Breast epithelium (tissue), 4 donors: ENCODE measurements at places on chromosomes 11 and 22.
A peak's percentile ranks its signal among the peaks of the same experiment; 100 is the strongest.

DNA sequence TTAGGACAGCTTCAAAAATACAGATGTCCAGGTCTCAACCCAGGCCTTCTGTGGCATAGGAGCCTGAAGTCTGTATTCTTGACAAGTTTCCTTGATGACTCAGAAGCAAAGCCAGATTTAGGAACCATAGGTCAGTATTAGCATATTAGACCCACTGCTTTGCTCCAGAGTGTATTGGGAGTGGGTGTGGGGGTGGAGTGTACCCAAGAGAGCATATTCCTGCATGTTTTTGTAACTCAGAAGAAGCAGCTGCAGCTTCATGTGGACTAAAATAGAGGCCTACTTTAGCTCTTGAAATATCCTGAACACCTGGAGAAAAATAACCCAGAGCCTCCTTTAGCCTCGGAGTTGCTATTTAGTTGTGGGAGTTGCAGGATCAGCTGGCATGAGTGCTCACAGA, 106.7 kb downstream of the CCDC81 start:
- no peak overlapping the region for H3K27ac ChIP-seq
- no peak for DNase-seq
- H3K4me3 ChIP-seq, result no peak overlapping the region
- peaks cover 7% of the 10 kb centered on the region for H3K4me1 ChIP-seq

GRCh38 chr11:126282736-126283591, at the start of gene TIRAP:
Gene TIRAP (plus strand): TSS chr11:126283093. CDS start chr11:126290895, 7,802 bp downstream.
- no peaks in the 10 kb centered on the region for H3K36me3 ChIP-seq
- peak within 1 kb of the TSS; percentile 57 for H3K4me3 ChIP-seq
- H3K27ac ChIP-seq, result peak within 1 kb of the TSS; percentile 97
- peak; percentile 73 for DNase-seq

DNA sequence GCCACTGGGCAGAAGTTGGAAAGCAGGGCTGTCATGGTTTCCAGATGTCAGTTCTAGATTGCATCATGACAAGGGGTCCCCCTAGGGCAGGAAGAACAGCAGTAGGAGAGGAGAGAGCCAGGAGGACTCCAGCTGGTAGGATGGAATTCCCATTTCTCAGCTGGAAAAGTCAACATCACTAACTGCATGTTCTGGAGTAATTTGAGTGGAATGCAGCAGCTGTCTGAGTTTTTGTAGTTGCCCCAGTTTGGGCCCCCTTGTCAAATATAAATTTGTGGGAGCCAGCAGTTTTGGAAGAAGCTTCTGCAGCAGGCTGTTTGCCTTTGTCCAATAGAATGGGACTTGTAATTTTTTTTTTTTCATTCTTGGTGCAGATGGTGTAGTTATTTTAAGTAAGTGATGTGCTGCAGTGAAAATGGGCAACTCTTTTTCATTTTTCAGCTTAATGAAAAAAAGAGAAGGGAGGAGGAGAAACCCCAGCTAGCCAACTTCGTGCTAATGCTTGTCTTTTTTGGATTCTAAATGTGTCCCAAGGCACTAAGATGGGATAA, 86.9 kb downstream of the LDLRAD3 start:
- no peak for DNase-seq
- H3K36me3 ChIP-seq, result no peaks in the 10 kb centered on the region
- H3K27ac ChIP-seq, result peak overlapping the region; percentile 4
- H3K4me3 ChIP-seq, result no peak overlapping the region

- H3K4me1 ChIP-seq, result peaks cover under 1% of the 10 kb centered on the region
- H3K36me3 ChIP-seq, result no peaks in the 10 kb centered on the region
- DNase-seq, result no peak
Measured at GRCh38 chr11:45051621-45052020, 94.8 kb upstream of the PRDM11 start.

DNA sequence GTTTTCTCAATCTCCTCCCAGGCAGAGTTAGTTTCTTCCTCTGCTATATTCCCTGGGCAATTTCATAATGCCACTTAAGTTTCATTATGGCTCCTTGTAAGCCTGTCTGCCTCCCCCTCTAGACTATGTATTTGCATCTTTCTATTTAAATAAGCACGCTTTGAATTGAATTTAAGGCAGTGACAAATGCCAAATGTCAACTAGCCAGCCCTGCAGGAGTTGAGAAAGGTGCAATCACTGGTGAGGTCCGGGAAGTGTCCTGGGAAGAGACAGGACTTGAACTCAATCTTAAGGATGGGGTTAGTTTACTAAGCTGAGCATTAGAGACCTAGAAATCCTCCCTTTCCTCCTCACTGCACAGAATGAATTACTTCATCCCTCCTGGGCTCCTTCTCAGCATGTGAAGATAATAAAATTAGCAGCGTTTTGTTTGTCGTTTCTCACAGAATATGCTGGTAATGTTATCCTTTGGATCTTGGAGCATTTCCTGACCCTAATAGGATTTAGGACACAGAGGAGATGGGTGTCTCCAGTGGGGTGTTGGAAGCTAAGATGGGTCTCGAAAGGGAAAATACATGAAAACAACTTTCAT, 1.6 kb downstream of the TCP11L1 start:
- no peak overlapping the region for H3K27ac ChIP-seq
- no peaks in the 10 kb centered on the region for H3K36me3 ChIP-seq
- peak overlapping the region; percentile 97 for H3K4me3 ChIP-seq
- H3K4me1 ChIP-seq, result no peaks in the 10 kb centered on the region
- no peaks in the 10 kb centered on the region for H3K27me3 ChIP-seq

DNA sequence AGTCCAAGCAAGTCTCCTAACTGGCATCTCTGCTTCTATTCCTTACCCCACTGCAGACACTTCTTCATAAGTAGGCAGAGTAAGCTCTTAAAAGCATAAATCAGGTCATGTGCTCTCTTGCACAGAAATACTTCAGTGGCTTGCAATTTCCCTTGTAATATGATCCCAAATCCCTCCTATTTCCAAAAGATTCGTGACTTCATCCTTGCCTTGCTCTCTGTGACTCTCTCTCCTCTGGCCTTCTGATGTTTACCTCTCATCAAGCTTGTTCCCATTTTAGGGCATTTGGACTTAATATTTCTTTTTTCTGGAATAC, 37.4 kb upstream of the NCR3LG1 start:
- no peaks in the 10 kb centered on the region for H3K4me1 ChIP-seq
- no peak overlapping the region for H3K4me3 ChIP-seq
- H3K27me3 ChIP-seq, result no peaks in the 10 kb centered on the region
- H3K36me3 ChIP-seq, result no peaks in the 10 kb centered on the region
- DNase-seq, result no peak

DNA sequence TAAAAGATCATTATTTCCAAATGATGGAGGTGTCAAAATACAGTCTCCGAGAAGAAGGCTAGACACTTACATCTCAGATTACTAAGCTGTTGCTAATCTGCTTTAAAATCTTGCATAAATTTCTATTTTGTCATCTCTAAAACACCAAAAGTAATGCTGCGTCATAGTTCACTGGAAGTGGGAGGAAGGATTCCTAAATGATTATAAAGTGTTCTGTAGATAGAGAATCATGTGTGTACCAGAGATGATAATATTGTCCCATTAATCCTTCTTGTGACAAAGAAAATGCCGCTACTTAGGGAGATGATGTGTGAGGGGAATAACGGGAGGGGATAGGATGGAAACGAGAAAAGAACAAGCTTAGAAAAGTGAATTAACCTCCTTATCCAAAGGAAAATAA, 268.6 kb downstream of the JRKL start:
- H3K4me1 ChIP-seq, result no peaks in the 10 kb centered on the region

GRCh38 chr11:12280199-12280837, 97.1 kb upstream of the PARVA start:
- no peaks in the 10 kb centered on the region for H3K36me3 ChIP-seq
- H3K4me1 ChIP-seq, result no peaks in the 10 kb centered on the region
- H3K4me3 ChIP-seq, result no peak overlapping the region
- H3K27me3 ChIP-seq, result no peaks in the 10 kb centered on the region

DNA sequence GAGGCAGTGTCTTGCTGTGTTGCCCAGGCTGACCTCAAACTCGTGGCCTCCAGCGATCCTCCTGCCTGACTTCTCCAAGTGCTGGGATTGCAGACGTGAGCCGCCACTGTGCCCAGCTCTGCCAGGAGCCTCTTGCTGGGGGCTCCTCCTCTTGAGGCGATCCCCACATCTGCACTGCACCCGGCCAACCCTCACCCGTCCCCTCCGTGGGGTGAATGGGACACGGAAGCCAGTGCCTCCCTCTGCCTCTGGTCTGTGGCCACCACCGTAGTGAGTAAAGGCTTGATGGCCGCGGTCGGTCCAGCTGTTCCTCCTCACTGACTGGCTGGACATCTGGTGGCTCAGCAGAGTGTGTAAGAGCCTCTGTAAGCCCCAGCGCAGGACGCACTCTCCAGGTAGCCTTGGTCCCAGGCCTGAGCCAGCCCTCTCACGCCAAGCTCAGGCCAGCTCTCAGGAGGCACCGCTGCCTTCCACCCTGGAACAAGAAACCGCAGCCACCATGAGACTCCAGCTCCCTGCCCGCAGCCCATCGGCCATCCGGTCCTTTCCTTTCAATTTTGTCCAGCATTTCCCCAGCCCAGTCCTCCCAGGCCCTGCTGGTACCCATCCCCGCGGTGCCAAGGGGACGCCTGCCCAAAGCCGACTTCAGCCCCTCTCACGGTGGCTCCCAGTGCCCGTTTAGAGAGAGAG, 100.3 kb downstream of the BRD1 start:
- peak; percentile 43 for DNase-seq
- no peaks in the 10 kb centered on the region for H3K36me3 ChIP-seq
- no peak overlapping the region for H3K4me3 ChIP-seq
- H3K27ac ChIP-seq, result no peak overlapping the region
- no peaks in the 10 kb centered on the region for H3K4me1 ChIP-seq

DNA sequence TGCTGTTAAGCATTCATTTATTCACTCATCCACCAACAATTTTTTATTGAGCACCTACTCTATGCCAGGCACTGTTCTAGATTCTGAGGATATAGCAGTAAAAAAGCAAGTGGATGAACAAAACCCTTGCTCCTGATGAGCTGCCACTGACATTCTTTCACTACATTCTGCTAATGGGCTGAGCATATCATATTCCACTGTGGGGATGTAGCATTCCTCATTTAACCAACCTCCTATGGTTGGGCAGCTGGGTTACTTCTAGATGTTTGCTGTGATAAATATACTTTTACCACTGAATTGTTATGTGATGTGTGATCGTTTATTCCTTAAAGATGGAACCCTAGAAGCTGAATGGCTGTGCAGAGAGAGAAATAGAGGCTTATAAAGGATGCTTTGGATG, 176.9 kb downstream of the MN1 start:
- no peak for DNase-seq
- H3K4me3 ChIP-seq, result no peak overlapping the region
- no peaks in the 10 kb centered on the region for H3K27me3 ChIP-seq
- no peaks in the 10 kb centered on the region for H3K36me3 ChIP-seq
- H3K4me1 ChIP-seq, result no peaks in the 10 kb centered on the region

GRCh38 chr11:72039856-72040401, 40.4 kb downstream of the NUMA1 start:
- peaks cover 4% of the 10 kb centered on the region for H3K4me1 ChIP-seq
- H3K27ac ChIP-seq, result peak overlapping the region; percentile 99
- H3K4me3 ChIP-seq, result peak overlapping the region; percentile 68
- DNase-seq, result no peak
- no peaks in the 10 kb centered on the region for H3K27me3 ChIP-seq
- H3K36me3 ChIP-seq, result no peaks in the 10 kb centered on the region

GRCh38 chr11:76770642-76771445, 12.3 kb upstream of the TSKU start:
- DNase-seq, result no peak
- peak overlapping the region; percentile 94 for H3K27ac ChIP-seq
- H3K27me3 ChIP-seq, result no peaks in the 10 kb centered on the region
- no peaks in the 10 kb centered on the region for H3K36me3 ChIP-seq

DNA sequence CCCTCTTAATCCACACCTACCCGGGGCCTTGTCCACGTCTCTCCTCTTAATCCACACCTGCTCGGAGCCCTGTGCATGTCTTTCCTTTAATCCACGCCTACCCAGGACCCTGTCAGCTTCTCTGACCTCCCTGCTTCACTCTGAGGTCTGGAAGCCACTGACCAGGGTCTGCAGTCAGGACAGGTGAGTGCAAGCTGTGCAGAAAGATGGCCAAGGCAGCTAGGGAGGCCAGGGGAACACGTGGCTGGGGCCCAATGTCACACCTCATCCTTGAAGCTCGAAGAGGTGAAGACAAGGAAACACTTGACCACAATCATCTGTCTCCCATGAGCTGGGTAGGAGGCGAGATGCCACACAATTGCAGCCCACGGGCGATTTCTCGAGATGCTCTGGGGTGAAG, 1516.9 kb downstream of the BRD1 start:
- H3K36me3 ChIP-seq, result no peaks in the 10 kb centered on the region
- H3K4me1 ChIP-seq, result no peaks in the 10 kb centered on the region
- H3K27ac ChIP-seq, result no peak overlapping the region
- no peak overlapping the region for H3K4me3 ChIP-seq
- H3K27me3 ChIP-seq, result no peaks in the 10 kb centered on the region
- no peak for DNase-seq

GRCh38 chr11:20022363-20023081, 137.8 kb downstream of the DBX1 start:
- no peaks in the 10 kb centered on the region for H3K36me3 ChIP-seq
- peaks cover 38% of the 10 kb centered on the region for H3K4me1 ChIP-seq
- H3K27me3 ChIP-seq, result no peaks in the 10 kb centered on the region
- no peak for DNase-seq
- H3K27ac ChIP-seq, result peak overlapping the region; percentile 71

- H3K36me3 ChIP-seq, result peaks cover 9% of the 10 kb centered on the region
- no peak for DNase-seq
- H3K27me3 ChIP-seq, result no peaks in the 10 kb centered on the region
- peak overlapping the region; percentile 90 for H3K4me3 ChIP-seq
- H3K27ac ChIP-seq, result peak overlapping the region; percentile 96
Measured at GRCh38 chr11:34105957-34106504, 602 bp downstream of the NAT10 start.

GRCh38 chr22:40240686-40241085, 63.0 kb downstream of the TNRC6B start:
- peaks cover 11% of the 10 kb centered on the region for H3K4me1 ChIP-seq
- no peaks in the 10 kb centered on the region for H3K36me3 ChIP-seq
- H3K4me3 ChIP-seq, result no peak overlapping the region
- no peak for DNase-seq
- H3K27me3 ChIP-seq, result no peaks in the 10 kb centered on the region
